A549 (cell line): ENCODE measurements at places on chromosomes 1 and 21.

DNA sequence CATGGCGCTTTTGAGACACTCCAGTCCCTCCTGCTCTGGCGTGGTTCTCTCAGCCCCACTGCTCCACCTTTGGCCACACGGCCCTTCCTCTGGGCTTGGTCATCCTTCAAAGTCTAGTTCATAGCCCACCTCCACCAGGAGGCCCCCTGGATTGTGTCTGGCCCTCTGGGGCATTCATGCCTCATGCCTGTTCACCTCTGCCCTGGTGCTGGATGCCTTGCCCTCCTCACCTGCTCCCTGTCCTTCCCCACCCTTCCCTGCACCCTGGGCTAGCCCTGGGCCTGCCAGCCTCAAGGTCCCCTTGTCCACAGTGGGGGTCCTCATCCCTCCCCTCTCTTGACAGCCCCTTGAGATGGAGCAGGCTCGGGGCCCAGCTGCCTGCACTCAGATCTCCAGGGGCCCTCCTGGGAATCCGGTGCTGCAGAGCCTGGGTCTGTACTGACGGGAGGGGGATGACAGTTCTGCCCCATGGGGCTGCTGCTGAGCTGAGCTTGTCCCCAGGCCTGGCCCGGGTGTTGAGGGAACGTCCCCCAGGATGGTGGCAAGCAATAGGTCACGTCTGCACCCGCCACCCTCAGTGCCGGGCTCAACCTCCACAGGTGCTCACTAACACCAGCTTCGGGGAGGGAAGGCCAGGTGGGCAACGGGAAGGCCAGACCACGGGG is 18.4 kb downstream of the PRXL2B start:
- no peak for DNase-seq

DNA sequence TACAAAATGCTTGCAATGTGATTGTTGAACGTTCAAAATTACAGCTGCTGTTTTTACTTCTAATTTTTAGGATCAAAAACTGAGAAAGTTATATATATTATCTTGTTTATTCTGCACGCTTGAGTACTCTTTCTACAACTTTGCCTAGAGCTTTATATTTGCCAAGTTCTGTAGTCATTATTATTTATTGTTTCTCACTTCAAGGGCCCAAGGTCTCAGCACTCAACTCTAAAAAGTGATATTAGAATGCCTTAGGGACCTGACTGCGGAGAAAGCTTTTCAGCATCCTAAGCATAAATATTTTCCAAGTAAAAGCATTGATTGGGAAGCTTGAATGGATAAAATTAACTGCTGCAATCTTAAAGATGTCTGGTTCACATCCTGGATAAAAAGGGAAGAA is 83.6 kb downstream of the UBE2U start:
- no peak for DNase-seq

DNA sequence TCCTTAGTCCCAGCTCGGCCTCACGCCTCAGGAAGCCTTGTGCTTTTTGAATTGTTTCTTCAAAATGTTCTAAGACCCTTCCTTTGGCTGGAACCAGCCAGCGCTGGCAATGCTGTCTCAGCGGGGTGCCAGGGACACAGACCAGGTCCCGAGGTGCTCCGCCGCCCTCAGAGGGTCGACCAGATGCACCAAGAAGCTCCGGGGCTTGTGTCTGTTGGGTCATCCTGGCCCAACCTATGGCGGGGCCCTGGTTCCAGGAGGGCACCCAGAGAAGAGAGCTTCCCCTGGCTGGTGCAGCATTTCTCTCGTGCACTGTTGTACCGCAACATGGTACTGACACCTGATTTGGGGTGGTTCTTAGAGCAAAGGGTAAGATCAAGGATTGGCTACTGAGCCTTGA is 40.1 kb upstream of the BECN2 start:
- no peak for DNase-seq

GRCh38 chr1:93061895-93062792 is 16.9 kb upstream of the MTF2 start:
- no peak for DNase-seq
